Stimulated activated CD8-positive, alpha-beta memory T cell treated with anti-CD3 and anti-CD28 coated beads, Interleukin-4, amount 100 ng/mL, for 1 hour (primary cell): ENCODE measurements at places on chromosomes 12 and 14.

- DNase-seq = no peak
Measured at GRCh38 chr12:77947746-77948145, 117.1 kb downstream of the NAV3 start.

DNA sequence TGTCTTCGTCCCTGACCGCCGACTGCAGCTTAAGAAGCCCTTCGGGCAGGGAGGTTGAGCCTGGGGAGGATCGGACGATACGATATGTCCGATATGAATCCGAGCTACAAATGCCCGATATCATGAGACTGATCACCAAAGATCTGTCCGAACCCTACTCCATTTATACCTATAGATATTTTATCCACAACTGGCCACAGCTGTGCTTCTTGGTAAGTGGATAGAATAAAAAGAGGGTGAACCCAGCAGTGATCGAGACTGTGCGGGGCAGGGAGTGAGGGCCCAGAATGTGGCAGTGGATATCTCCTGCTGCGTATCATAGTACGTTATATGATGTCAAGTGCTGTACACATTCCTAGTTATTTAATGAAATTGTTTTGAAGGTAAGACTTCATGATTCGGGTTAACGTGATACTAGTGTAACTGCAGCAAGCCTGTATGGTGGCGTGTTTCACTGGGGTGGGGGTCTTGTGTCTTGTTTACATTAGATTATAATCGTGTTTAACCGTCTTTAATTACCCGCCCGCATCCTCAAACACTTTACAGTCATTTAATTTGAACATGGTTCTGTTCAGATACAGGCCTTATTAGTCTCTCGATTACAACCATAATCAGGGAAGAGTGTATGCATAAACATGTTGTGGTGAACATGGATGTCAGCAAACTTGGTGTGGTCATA lies 1.3 kb downstream of the NAA30 start:
- no peak for DNase-seq

GRCh38 chr14:53539489-53540126 lies 386.5 kb upstream of the DDHD1 start:
- no peak for DNase-seq

DNA sequence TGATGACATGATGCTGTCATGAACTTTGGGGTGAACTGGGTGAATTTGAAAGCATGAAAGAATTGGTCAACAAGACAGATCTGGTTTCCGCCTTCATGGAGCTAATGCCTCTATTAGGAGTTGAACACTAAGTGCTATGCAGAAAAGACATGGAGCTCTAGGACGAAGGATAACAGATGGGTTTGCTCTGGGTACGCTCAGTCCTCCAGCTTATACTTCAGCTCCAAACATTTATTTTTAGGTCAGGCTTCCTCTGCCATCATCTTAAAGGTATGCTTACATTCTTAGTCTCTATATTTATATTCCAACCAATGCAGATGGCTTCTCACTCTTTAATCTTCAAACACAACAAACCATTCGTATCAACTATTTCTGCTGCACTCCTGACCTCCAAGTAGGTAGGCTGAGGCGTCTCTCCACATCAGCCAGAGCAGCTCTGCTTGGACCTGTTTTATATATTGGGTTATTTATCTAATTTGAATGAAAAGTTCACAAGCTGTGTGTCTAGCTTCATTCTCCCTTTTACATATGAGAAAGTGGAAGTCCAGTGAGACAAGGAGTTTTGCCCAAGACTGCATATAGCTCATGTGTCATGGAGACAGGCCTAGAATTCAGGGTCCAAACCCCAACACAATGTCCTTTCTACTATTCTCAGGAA lies 226.3 kb downstream of the SPTSSA start:
- DNase-seq = no peak

- peak; percentile 1 for DNase-seq
Measured at GRCh38 chr12:12072064-12072760, 1.5 kb downstream of the BCL2L14 start.

- no peak for DNase-seq
Measured at GRCh38 chr12:40959041-40959440, 229.1 kb upstream of the PDZRN4 start.

- DNase-seq = no peak
Measured at GRCh38 chr12:51217133-51217967, 512 bp downstream of the POU6F1 start.

- DNase-seq = no peak
Measured at GRCh38 chr12:20342111-20342510, 26.2 kb upstream of the PDE3A start.

DNA sequence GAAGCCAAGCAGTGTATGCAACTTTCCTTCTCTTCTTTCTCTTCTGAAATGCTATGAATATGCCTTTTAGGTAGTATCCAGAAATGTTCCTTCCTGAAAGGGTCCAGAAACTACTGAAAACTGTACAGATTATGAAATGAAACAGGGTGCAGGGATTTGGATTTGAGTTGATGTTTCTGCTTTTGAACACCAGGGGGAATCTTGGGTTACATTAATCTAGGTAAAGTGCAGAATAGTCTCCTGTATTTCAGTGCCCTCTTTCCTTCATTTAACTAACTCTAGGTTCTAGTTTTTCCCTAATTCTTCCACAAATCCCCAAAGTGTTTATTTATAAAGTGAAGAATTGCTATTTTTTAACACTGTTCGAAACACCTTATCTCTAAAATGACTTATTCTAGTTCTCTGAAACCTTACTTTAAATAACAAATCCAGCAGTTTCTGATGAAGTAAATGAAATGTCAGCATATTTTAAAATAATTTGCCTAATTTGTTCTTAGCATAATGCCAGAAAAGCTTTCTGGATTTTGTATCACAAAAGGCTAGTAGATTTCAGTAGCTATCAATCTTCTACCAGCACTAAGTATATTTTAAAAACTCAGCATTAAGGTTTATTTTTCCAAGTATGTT lies 111.9 kb downstream of the LRRK2 start:
- no peak for DNase-seq

GRCh38 chr14:95784137-95784536 lies 70.2 kb upstream of the TCL1A start:
- DNase-seq = no peak

DNA sequence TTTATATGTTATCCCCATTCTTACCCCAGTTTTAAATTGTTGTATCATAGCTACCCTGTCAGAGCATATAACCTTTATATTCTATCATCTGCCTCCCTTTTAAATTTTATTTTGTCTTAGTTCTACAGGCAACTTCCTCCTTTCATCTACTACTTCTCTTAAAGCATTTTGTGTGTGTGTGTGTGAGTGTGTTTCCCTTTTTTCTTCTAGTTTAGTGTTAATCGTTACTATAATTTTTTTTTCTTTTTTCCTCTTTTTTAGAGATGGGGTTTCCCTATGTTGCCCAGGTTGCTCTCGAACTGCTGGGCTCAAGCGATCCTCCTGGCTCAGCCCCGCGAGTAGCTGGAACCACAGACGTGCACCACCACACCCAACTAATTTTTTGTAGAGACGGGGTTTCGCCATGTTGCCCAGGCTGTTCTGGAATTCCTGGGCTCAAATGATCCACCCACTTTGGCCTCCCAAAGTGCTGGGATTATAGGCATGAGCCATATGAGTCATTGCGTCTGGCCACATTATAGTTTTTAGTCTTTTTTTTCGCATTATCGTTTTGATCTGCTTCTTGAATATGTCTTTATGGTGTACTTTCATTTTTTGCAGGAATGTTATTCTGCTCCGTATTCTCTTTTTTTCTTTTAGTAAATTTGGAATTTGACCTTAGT lies 33.1 kb upstream of the FBXO34 start:
- no peak for DNase-seq

- DNase-seq = no peak
Measured at GRCh38 chr12:49108958-49109404, 1.7 kb downstream of the LMBR1L start.

GRCh38 chr12:24861766-24862540 lies 86.9 kb downstream of the BCAT1 start:
- DNase-seq = no peak

DNA sequence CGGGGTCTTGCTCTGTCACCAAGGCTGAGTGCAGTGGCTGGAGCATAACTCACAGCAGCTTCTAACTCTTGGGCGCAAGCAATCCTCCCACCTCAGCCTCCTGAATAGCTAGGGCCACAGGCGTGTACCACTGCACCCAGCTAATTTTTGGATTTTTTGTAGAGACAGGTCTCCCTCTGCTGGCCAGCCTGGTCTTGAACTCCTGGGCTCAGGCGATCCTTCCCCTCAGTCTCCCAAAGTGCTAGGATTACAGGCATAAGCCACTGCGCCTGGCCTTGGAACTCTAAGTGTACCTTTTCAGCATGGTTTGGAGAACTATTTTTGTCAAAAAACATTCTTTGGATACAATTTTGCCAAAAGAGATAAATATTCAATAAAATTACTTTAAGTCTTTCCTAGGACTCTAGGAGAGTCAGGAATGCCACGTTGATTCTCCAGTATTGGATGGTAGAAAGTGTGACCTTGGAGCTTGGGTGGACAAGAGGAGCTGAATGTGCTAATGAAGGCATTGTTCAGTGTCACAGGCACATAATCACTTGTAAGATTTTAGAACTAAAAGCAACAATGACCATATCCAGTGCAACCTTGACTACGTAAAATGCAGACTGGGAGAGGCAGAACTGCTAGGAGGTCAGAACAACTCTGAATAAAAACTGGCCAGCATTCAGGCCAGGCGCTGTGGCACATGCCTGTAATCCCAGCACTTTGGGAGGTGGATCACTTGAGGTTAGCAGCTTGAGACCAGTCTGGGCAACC lies 2.8 kb downstream of the SRSF9 start:
- DNase-seq = no peak
